ENCODE measurements at places on chromosomes 7 and 10. TPM values are rescaled to one million over a fixed set of nuclear protein-coding genes. Genes with fewer than 3 reads are reported as not detected.

IDI2 gene
- 0.22 TPM for polyA plus RNA-seq

TET1 gene
- 0.29 TPM for polyA plus RNA-seq

AKR1C3 gene
- polyA plus RNA-seq = 27.8 TPM

FEZF1 gene
- not detected for polyA plus RNA-seq

TACC2 gene
- 314 TPM for polyA plus RNA-seq

ABCB1 gene
- 1.3 TPM for polyA plus RNA-seq

SRRM3 gene
- 12.9 TPM for polyA plus RNA-seq

ECHDC3 gene
- 83.1 TPM for polyA plus RNA-seq

SMO gene
- polyA plus RNA-seq = 1.7 TPM

MUC12 gene
- 0.49 TPM for polyA plus RNA-seq

CALML5 gene
- not detected for polyA plus RNA-seq

TRPV6 gene
- not detected for polyA plus RNA-seq

PRKAG2 gene
- polyA plus RNA-seq = 52.4 TPM

NCOA4 gene
- polyA plus RNA-seq = 36.7 TPM

CYTH3 gene
- 15.9 TPM for polyA plus RNA-seq

STOX1 gene
- 0.22 TPM for polyA plus RNA-seq

OPN4 gene
- polyA plus RNA-seq = 0.29 TPM

LRRN3 gene
- polyA plus RNA-seq = 5.3 TPM

SYT15 gene
- 0.87 TPM for polyA plus RNA-seq
